ENCODE measurements at places on chromosomes 12 and 14. TPM values are rescaled to one million over a fixed set of nuclear protein-coding genes. Genes with fewer than 3 reads are reported as not detected.

GRCh38 chr12:119479121-119479561 lies 114.4 kb upstream of the TMEM233 start:
- DNase-seq: no peak

GRCh38 chr12:116053479-116054200 lies 223.9 kb downstream of the MED13L start:
- DNase-seq: peak; percentile 59

DNA sequence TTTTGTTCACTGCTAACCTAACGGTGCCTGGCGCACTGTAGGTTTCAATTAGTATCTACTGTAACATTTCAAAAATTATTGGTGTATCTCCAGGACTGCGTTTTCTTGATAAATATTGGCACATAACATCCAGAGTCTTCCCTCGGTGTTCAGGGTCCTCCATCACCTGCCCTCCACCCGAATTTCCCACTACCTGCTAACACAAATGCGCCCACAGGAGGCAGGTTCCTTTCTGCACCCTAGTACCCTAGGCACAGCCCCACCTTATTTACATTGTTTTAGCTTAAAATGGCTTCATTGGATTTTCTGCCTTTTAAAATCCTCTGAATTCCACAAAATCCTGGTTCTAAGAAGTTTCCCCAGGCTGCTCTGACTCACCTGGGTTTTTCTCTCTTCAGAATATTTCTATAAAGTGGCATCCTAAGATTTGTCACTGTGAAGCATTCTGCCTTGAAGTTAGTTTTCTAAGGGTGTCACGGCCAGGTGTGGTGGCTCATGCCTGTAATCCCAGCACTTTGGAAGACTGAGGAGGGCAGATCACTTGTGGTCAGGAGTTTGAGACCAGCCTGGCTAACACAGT lies 38.6 kb downstream of the CPM start:
- DNase-seq: no peak

- no peak for DNase-seq
These were observed 89.3 kb downstream of the KCNC2 start for GRCh38 chr12:75120311-75120711.

VRK1 gene
- polyA plus RNA-seq: 36.8 TPM

CMKLR1 gene
- not detected for polyA plus RNA-seq

All from A549 (cell line).